Tibial nerve (tissue), 4 donors: ENCODE measurements at places on chromosomes 16 and 17. TPM values are rescaled to one million over a fixed set of nuclear protein-coding genes. Genes with fewer than 3 reads are reported as not detected.
A peak's percentile ranks its signal among the peaks of the same experiment; 100 is the strongest.

GRCh38 chr16:2970563-2970962 is 1.4 kb downstream of the PAQR4 start:
- no peak for DNase-seq

DNA sequence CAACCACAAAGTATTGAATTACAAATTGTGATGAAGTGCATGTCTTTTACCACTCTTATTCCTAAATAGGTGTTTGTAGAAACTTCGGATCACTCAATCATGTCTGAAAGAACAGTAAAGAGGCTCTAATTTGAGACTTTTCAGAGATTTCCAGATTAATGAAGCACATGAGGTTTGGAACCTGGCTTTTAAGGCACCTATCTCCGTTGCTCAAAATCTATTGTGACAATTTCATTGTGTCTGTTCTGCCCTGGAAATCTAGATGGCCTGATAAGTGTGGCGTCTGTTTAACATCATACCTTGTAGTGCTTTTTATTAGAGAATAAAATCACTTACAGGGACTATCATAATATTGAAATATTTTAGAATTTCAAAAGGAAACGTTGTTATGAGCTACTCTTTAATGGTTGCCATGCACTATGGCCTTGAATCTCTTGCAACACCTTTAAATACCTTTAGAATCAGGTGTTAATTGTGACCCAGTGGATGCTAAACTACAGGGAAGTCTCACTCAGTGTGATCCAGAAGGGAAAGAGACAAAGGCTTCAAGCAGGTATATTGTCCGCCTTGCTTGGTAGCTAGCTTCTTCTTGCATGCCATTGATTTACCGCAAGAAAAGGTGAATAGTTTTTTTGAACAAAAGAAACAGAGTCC is 210.3 kb downstream of the CNTNAP4 start:
- DNase-seq, result no peak

- no peak for DNase-seq
These were observed 22.8 kb downstream of the CACNA1H start for GRCh38 chr16:1175566-1176279.

- no peak for DNase-seq
These were observed 4.0 kb upstream of the PRPSAP1 start for GRCh38 chr17:76357597-76358158.

- no peak for DNase-seq
These were observed 13.2 kb upstream of the HEATR6 start for GRCh38 chr17:60091908-60092331.

DNA sequence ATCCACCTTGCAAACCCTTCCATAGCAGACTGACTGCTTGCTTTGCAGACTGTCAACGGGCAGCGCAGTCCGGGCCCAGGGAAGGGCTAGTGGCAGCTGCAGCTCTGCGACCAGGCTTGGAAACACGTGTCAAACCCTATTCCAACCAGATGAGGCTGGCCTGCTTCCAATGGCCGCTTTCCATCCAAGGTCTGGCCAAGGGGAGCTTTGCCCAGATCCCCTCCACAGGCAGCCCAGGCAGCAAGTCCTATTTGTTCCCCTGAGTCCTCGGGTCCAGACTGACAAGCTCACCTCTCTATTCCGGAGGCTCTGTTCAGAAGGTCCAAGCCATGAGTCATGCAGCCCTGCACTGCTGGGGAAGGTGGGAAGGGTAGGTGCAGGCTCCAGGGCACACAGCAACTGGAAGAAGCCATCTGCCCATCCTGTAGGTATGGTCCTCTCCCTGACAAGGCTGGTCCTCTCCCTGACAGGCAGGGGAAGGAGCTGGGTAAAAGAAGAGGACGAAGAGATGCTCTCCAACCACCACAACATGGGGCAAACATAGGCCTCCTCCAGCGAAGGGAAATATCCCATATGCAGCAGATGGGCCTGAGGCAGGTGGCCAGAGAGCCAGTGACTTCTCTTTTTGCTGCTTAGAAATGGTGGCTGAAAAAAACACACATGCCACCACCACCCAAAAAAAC is 22.6 kb upstream of the AXIN2 start:
- DNase-seq, result no peak

GRCh38 chr17:83083368-83084201 is 4.2 kb downstream of the METRNL start:
- DNase-seq, result no peak

DNA sequence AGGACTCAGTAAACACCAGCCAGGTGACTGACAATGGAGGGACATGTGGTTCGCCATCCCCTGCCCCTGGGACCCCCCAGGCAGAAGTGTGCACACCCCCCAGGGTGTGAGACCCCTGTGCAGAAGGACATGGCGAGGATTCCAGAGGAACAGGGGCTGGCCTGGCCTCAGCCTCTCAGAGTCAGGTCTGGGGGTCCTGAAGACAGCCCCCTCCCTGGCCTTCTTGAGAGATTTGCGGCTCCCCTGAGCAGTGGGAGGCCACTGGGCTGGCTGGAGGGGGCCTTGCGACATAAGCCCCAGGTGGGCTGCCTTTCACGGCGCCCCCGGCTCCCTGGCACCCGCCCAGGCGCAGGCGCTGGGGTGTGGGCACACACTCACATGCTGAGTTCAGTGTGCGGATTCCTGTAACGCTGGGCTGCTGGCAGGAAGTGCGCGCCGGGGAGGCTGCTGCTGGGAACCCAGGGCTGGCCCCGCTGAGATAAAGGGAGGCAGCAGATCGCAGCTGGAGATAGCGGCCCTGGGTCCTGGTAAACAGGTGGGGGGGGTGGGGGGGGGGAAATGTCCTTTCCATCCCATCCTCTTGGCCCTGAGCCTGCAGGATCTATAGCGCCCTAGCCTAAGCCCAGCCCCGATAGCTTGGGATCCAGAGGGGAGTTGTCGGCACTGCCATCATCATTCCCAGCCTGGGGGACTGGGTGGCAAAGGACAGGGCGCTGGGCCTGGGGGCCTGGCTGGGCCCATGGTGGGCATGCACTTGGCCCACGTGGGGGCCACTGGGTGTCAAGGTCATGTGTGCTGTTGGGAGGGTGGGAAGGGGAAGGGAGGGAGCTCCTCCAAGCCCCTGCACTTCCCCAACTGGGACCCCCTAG is 27.1 kb downstream of the TMEM235 start:
- no peak for DNase-seq

GRCh38 chr17:41919840-41920579 is 1.3 kb upstream of the ACLY start:
- no peak for DNase-seq

DNA sequence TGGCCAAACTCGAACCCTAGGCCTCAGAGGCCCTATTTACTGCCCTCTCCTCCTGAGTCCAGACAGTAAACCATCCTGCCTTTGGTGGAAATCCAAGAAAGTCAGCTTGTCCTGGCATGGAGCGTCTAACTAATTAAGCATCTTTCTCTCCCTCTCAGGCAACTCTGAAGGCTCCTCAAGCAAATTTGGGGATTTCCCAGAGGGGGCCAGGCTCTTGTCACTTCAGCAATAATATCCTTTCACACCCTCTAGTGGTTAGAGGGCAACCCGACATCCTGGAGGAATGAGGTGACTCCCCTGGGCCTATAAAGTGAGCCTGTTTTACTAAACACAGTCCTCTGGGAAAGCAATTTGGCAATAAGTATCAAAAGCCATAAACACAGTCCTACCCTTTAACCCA is 60.4 kb downstream of the NOG start:
- no peak for DNase-seq

- peak; percentile 81 for DNase-seq
These were observed 4.9 kb upstream of the NDRG4 start for GRCh38 chr16:58494981-58495520.

- no peak for DNase-seq
These were observed 53.4 kb downstream of the PRKCB start for GRCh38 chr16:23889189-23889588.

KRTAP3-1 gene
- not detected for total RNA-seq

KRT27 gene
- total RNA-seq, result not detected

HASPIN gene
- total RNA-seq, result not detected

NRN1L gene
- total RNA-seq, result 15.1 TPM

TMC7 gene
- total RNA-seq, result 3.8 TPM

CCL8 gene
- not detected for total RNA-seq

NMT1 gene
- 97.9 TPM for total RNA-seq

TTYH2 gene
- 27.2 TPM for total RNA-seq

HSPB9 gene
- not detected for total RNA-seq
